Vagina (tissue), 2 donors: ENCODE measurements at places on chromosomes 7 and 10. TPM values are rescaled to one million over a fixed set of nuclear protein-coding genes. Genes with fewer than 3 reads are reported as not detected.

- no peak for DNase-seq
- no peaks in the 10 kb centered on the region for H3K4me1 ChIP-seq
- no peaks in the 10 kb centered on the region for H3K27me3 ChIP-seq
- H3K36me3 ChIP-seq, result peaks cover 14% of the 10 kb centered on the region
- no peak overlapping the region for H3K27ac ChIP-seq
These were observed 58.4 kb downstream of the AGK start for GRCh38 chr7:141609576-141609975.

GRCh38 chr10:22246680-22247391 is 29.0 kb upstream of the EBLN1 start:
- H3K4me1 ChIP-seq, result peaks cover 10% of the 10 kb centered on the region
- DNase-seq, result no peak
- H3K27me3 ChIP-seq, result no peaks in the 10 kb centered on the region
- no peaks in the 10 kb centered on the region for H3K36me3 ChIP-seq

GRCh38 chr7:55409482-55410225 is 44.5 kb downstream of the LANCL2 start:
- H3K4me1 ChIP-seq, result no peaks in the 10 kb centered on the region
- H3K4me3 ChIP-seq, result no peak overlapping the region
- H3K27me3 ChIP-seq, result no peaks in the 10 kb centered on the region
- H3K27ac ChIP-seq, result no peak overlapping the region
- H3K36me3 ChIP-seq, result peaks cover 4% of the 10 kb centered on the region

- DNase-seq, result no peak
- no peak overlapping the region for H3K27ac ChIP-seq
- H3K4me1 ChIP-seq, result no peaks in the 10 kb centered on the region
- no peaks in the 10 kb centered on the region for H3K27me3 ChIP-seq
- no peaks in the 10 kb centered on the region for H3K36me3 ChIP-seq
These were observed 183.6 kb downstream of the NRP1 start for GRCh38 chr10:33150889-33151288.

- no peaks in the 10 kb centered on the region for H3K27me3 ChIP-seq
- no peak overlapping the region for H3K27ac ChIP-seq
- no peak overlapping the region for H3K4me3 ChIP-seq
- H3K4me1 ChIP-seq, result no peaks in the 10 kb centered on the region
- no peak for DNase-seq
- H3K36me3 ChIP-seq, result no peaks in the 10 kb centered on the region
These were observed 10.5 kb downstream of the SKAP2 start for GRCh38 chr7:26853788-26854393.

- H3K27me3 ChIP-seq, result no peaks in the 10 kb centered on the region
- H3K4me1 ChIP-seq, result no peaks in the 10 kb centered on the region
- H3K4me3 ChIP-seq, result no peak overlapping the region
- H3K36me3 ChIP-seq, result no peaks in the 10 kb centered on the region
- no peak for DNase-seq
These were observed 421.3 kb downstream of the GFRA1 start for GRCh38 chr10:115851695-115852094.

GRCh38 chr7:104820836-104821535 is 193.0 kb upstream of the KMT2E start:
- no peaks in the 10 kb centered on the region for H3K27me3 ChIP-seq
- no peak overlapping the region for H3K27ac ChIP-seq
- H3K4me3 ChIP-seq, result no peak overlapping the region
- no peaks in the 10 kb centered on the region for H3K36me3 ChIP-seq
- no peak for DNase-seq

- H3K4me3 ChIP-seq, result no peak overlapping the region
- DNase-seq, result no peak
- no peaks in the 10 kb centered on the region for H3K36me3 ChIP-seq
- H3K27me3 ChIP-seq, result no peaks in the 10 kb centered on the region
- no peaks in the 10 kb centered on the region for H3K4me1 ChIP-seq
These were observed 11.3 kb upstream of the SMO start for GRCh38 chr7:129176916-129177710.

- no peak for DNase-seq
- peak overlapping the region; percentile 97 for H3K27ac ChIP-seq
- H3K27me3 ChIP-seq, result no peaks in the 10 kb centered on the region
- no peaks in the 10 kb centered on the region for H3K36me3 ChIP-seq
- H3K4me3 ChIP-seq, result peak overlapping the region; percentile 85
These were observed 1.7 kb downstream of the TES start for GRCh38 chr7:116211913-116212596.

GRCh38 chr10:77315496-77316129 is 322.0 kb downstream of the KCNMA1 start:
- no peak for DNase-seq
- no peak overlapping the region for H3K27ac ChIP-seq
- no peaks in the 10 kb centered on the region for H3K27me3 ChIP-seq
- H3K36me3 ChIP-seq, result no peaks in the 10 kb centered on the region

- no peaks in the 10 kb centered on the region for H3K36me3 ChIP-seq
- H3K27me3 ChIP-seq, result no peaks in the 10 kb centered on the region
- H3K4me1 ChIP-seq, result no peaks in the 10 kb centered on the region
- no peak overlapping the region for H3K27ac ChIP-seq
- H3K4me3 ChIP-seq, result no peak overlapping the region
These were observed 36.0 kb downstream of the C10orf120 start for GRCh38 chr10:122663516-122664130.

DNA sequence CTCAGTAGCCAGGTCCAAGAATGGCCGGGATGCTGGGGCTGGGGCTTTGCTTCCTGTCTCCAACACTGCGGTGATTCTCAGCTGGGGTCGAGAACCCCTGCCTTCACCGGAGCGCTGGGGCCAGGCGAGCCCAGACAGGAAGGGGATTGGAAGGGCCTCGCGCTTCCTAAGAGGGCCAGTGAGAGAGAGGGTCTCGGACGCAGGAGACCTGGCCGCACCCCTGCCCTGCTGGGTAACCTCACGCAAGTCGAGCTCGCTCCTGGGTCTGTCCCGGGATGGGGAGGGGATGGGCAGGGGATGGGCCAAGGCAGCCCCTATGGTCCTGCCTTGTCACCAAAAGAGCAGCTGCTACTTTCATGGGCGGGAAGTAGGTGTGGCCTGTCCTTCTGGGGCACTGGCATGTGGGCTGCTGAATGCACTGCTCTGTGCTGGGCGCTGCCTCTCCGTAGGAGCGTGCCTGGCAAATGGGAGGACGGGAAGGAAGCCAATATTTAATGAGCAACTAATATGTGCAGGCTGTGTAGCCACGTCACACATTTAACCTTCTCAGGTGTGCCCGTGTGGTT is 20.0 kb downstream of the KCNK18 start:
- peaks cover 15% of the 10 kb centered on the region for H3K4me1 ChIP-seq
- H3K27ac ChIP-seq, result no peak overlapping the region
- no peaks in the 10 kb centered on the region for H3K36me3 ChIP-seq

- H3K4me1 ChIP-seq, result peaks cover 20% of the 10 kb centered on the region
- no peak for DNase-seq
- no peak overlapping the region for H3K4me3 ChIP-seq
- peak overlapping the region; percentile 20 for H3K27ac ChIP-seq
- no peaks in the 10 kb centered on the region for H3K27me3 ChIP-seq
- H3K36me3 ChIP-seq, result no peaks in the 10 kb centered on the region
These were observed 85.1 kb upstream of the GTF2I start for GRCh38 chr7:74572301-74572979.

- no peaks in the 10 kb centered on the region for H3K27me3 ChIP-seq
- no peak for DNase-seq
- H3K36me3 ChIP-seq, result no peaks in the 10 kb centered on the region
These were observed 260.5 kb downstream of the PRPF18 start for GRCh38 chr10:13847201-13847631.

DNA sequence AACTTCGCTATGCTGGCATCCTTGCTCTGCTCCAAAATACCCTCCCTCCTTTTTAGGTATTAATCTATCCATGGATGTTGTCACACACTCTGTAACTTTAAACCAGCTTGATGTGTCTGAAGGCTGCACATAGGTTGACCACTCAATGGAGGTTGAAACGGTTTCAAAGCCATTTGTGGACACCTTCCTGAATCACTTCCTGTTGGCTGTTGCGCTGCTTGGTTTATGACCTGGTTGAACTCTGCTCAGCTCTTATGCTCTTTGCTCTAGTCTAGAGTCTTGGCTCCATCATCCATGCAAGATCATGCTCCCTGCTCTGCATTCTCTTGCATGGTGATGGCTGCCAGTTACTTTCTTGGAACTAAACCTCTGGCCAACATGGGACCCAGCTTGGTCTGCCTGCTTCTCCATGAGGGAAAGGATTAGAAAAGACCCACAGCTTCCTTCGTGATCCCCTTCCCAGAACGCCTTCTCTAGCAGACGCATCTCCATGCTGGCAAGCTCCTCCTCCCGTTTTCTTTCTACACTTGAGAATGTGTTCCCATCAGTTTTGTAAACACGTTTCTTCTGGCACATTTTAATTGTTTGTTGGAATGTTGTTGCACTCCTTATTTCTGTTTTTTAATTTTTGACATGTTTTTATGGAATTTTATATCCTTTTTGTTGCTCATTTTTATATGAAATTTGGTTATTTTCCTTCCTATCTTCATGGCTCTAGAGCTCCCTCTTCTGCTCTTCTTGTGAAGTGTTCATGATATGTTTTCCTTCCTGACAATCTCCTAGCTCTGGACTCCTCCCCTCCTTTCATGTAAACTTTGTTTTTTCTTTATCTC is 149.8 kb downstream of the XPNPEP1 start:
- no peak overlapping the region for H3K4me3 ChIP-seq
- H3K27me3 ChIP-seq, result no peaks in the 10 kb centered on the region
- no peak overlapping the region for H3K27ac ChIP-seq
- no peaks in the 10 kb centered on the region for H3K4me1 ChIP-seq

- H3K27me3 ChIP-seq, result no peaks in the 10 kb centered on the region
- H3K4me1 ChIP-seq, result peaks cover 55% of the 10 kb centered on the region
- H3K36me3 ChIP-seq, result no peaks in the 10 kb centered on the region
- peak; percentile 49 for DNase-seq
- H3K27ac ChIP-seq, result no peak overlapping the region
These were observed 24.1 kb downstream of the HIPK2 start for GRCh38 chr7:139753693-139754111.

DNA sequence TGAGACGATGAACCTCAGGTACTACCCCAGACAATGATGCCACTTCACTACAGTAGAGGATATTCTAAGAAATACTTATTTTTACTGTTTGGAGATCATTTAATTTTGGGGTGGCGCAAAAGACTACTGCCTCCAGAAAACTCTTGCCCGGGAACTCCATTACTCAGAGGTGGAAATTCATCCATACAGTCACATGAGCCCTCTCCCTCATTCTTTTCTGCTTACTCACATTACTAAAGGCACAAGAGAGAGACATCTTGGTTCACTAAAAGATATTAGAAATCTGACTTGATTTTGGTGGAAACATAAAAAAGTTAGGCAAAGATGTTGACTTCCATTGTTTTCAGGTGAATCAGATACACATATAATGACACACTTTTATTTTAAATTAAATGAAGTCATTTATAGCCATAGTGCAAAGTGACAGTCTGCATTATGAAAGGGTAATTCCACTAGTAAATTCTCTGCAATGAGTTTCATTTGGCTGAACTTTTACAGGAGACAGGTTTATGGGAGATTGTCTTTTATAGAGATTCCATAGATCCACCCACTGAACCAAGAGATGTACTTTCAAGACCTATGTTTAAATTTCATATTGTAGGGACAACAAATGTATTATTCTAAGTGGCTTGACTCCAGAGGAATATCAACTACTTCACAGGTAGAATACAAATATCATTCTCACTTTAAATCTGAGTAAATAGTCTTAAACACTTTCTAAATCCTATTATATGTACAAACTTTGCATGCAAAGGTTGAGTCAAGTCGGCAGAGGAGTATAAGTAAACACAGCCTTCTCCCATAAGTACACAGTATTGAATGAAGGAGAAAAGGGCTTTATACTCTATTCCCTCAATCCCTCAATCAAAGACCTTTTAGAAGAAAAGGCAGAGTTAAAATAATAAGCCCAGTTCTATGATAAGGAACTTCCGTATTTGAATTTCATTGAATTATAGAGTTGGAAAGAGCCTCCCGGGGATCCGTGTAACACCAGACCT is 18.8 kb downstream of the NEBL start:
- H3K27me3 ChIP-seq, result no peaks in the 10 kb centered on the region
- no peak for DNase-seq
- H3K36me3 ChIP-seq, result no peaks in the 10 kb centered on the region
- no peak overlapping the region for H3K27ac ChIP-seq
- no peak overlapping the region for H3K4me3 ChIP-seq
- H3K4me1 ChIP-seq, result no peaks in the 10 kb centered on the region

- no peak overlapping the region for H3K4me3 ChIP-seq
- no peaks in the 10 kb centered on the region for H3K27me3 ChIP-seq
- H3K36me3 ChIP-seq, result no peaks in the 10 kb centered on the region
- no peak overlapping the region for H3K27ac ChIP-seq
These were observed 30.8 kb downstream of the ABI1 start for GRCh38 chr10:26829810-26830515.

DNA sequence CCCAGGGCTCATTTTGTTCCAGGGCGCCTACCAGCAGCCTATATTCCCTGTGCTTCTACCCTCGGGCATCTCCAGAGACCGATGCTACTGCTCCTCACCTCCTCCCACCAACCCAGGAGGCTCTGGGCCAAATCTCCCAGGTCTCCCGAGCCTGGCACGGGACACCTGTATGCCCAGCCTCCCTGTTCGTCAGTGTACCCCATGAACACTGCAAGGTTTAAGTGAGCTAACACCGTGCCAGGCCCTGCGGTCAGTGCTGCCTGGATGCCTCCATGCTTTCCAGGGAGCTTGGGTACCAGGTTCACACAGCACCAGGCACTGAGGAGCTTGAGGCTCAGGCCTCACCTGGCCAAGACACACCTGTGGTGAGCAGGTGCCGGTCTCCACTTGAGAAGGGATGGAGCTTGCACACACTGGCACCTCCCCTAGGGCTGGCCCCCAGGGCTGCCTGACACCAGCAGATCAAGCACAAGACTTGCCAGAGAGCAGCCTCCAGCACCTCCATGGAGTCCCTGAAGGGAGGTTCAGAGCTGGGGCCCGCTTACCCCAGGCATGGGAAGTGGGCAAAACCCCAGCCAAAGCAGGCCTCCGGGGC is 80.3 kb downstream of the FAM53B start:
- no peaks in the 10 kb centered on the region for H3K36me3 ChIP-seq
- H3K27me3 ChIP-seq, result no peaks in the 10 kb centered on the region
- H3K4me1 ChIP-seq, result peaks cover 50% of the 10 kb centered on the region
- no peak for DNase-seq
- H3K27ac ChIP-seq, result no peak overlapping the region

- H3K36me3 ChIP-seq, result no peaks in the 10 kb centered on the region
- no peak for DNase-seq
- H3K4me1 ChIP-seq, result no peaks in the 10 kb centered on the region
- H3K27ac ChIP-seq, result no peak overlapping the region
- no peaks in the 10 kb centered on the region for H3K27me3 ChIP-seq
These were observed 104.4 kb upstream of the FGFR2 start for GRCh38 chr10:121702351-121703320.

GRCh38 chr7:102472126-102473041 is 6.3 kb downstream of the POLR2J start:
- no peaks in the 10 kb centered on the region for H3K4me1 ChIP-seq
- no peaks in the 10 kb centered on the region for H3K27me3 ChIP-seq
- no peak overlapping the region for H3K4me3 ChIP-seq
- H3K36me3 ChIP-seq, result no peaks in the 10 kb centered on the region
- no peak for DNase-seq

- no peak overlapping the region for H3K4me3 ChIP-seq
- DNase-seq, result no peak
- H3K4me1 ChIP-seq, result no peaks in the 10 kb centered on the region
- no peak overlapping the region for H3K27ac ChIP-seq
- no peaks in the 10 kb centered on the region for H3K36me3 ChIP-seq
These were observed 85.9 kb upstream of the CXCL12 start for GRCh38 chr10:44470784-44471183.

Gene CPN1
- not detected for total RNA-seq

Gene NKX2-3
- not detected for total RNA-seq

Gene NAT16
- not detected for total RNA-seq

Gene JAZF1
- total RNA-seq, result 36.1 TPM

Gene PPP1R17
- not detected for total RNA-seq

Gene MALRD1
- 2.0 TPM for total RNA-seq

Gene FXYD4
- total RNA-seq, result not detected
